ENCODE measurements at places on chromosomes 11 and 22.
A peak's percentile ranks its signal among the peaks of the same experiment; 100 is the strongest.

DNA sequence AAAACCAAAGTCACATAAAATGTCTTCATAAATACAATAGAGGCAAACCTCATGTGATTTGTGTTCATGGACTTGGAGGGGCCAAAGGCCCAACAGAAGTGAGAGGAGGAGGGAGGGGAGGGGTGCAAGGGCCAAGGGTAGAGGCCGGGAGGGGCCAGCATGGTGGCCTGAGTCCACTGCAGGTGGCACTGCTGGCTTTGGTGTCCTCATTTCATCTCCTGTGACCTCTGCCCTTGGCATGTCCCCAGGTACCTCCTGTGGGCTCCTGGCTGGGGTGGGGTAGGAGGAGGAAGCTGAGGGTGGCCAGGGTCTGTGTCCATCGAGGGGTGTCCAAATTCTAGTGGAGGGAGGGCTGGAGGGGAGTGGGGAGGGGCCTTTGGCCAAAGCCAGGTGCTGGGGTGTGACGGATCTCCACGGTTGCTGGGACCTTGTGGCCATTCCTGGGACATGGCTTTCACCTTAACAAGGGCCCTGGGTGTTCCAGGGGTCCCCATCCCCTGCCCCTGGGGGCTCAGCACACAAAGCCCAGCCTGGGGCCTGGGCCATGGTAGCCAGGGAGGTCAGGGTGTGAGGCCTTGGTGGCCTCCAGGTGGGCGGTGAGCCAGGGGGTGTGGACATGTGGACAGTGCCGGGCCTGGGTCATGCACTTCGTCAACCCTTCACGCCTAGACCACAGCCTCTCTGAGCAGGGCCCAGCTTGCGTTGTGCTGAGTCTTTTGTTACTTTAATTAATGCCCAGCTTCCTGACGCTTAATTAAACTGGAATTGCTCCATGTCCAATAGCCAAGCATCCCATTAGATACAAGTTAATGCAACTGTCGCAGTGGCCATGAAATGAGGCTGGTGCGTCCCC, 20.7 kb upstream of the CCDC188 start:
- DNase-seq: no peak

GRCh38 chr11:98545544-98546175, 475.1 kb upstream of the CNTN5 start:
- DNase-seq: no peak

DNA sequence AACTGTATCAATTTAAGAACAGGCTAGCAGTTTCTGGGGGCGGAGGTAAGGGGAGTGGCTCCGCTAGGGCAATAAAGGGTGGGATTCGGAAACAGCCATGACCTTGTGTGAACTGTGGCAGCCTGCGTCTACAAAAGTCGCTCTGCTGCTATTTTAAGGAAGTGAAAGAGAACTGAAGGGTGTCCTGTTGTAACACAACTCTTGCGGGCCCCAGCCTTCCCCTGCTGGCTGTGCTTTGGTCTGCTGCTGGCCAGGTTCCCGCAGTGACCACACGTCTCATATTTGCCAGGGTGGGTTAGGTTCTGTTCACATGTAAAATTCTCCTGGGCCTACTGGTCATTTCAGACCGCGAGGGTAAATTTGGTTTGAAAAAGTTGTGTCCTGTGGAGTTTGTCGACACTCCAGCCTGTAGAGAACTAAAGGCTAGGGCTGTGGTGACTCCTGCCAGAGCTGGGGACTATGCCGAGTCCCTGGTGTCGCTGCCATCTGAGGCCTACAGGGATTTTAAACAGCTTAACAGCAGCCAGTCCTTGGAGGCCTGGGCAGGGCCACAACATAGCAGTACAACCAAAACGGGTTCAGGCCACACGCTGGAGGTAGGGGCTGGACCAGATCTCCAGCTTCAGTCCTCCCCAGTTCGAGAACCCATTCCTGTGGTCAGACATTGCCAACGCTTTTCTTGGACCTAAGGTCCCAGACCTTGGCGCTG, 1.1 kb upstream of the PPFIBP2 start:
- DNase-seq: no peak

DNA sequence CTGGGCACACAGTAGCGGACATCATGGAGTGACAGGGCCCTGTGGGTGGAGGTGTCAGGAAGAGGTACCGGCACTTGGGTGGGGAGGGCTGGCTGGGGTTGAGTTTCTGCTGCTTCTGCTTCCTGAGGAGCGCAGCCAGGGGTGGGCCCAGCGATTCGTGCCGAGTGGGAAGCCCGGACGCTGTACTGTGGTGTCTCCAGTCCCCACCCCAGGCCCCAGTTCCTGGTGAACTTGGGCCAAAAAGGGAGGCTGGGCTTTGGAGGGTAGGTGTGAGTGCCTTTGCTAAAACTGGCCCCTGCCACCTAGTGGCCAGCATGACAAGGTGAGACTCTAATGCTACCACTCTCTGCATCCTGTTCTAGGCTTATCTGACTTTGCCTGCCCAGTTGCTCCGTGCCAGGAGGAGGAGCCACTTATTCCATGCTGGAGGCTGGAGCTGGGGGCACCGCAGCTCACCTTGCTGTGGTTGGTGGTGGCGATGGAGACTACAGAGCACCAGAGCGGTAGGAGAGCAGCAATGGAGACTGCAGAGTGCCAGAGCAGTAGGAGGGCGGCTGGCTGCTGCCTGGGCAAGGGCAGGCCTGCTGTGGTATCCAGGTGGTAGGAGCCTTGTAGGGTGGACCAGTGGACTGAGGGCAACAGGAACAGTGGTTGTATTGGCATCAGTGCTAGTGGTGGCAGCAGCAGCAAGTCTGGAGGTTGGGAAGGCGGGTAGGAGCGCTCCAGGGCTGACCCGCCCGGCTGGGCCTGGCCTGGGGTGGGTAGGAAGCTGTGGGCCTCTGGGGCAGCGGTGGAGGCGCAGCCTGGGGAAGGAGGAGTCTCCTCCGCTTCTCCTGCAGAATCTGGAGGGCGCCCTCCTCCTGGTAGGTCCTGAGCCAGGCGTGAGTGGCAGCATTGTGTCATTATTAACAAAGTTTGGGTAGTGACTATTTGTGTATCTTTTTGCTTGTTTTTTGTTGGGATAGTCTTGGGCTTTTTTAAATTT, 2.2 kb upstream of the RFPL2 start:
- no peak for DNase-seq

DNA sequence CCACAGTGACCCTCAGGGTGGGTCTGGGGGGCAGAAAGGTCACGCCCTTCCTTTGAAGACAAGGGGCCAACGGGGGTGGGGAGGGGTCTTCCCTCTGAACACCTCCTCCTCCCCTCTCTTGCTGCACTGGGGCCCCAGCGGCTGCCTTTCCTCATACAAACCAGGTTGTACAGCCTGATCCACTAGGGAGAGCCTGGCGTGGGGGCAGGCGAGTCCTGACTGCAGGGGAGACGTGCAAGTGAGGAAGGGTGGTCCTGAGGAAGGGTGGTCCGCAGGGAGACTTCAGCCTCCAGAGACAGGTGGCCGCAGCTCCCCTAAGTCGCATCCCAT, 43.6 kb upstream of the LINC01488 start:
- DNase-seq: no peak

DNA sequence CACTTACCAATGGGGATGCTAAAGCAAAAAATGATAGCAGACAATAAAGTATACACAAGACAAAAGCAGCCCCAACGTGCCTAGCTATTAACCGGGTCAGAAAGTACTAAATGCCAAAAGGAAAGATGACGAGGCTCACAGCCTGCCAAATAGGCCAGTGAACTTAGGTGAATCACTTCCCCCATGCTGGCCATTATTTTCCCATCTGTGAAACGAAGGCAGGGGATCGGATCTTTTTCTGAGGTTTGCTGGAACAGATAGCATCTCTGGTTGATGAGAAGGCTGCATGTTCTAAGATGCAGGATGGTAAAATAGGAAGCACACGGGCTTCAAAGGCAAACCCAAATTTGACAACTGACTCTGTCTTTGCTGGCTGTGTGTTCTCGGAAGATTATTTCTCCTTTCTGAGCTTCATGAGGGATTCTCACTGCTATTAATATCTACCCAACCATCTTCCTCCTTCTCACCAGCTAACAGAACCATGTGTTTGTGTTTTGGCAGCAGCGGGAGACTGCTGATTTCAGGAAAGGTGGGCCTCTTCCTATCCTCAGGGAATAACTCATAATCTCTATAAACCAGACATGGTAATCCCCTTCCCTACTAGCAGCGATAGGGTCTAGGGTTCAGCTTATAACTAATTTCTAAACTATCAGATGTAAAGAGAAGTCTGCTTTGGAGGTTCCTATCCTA, 390.7 kb downstream of the LARGE1 start:
- DNase-seq: no peak

GRCh38 chr22:32477596-32477995, 3.0 kb downstream of the FBXO7 start:
- DNase-seq: no peak

DNA sequence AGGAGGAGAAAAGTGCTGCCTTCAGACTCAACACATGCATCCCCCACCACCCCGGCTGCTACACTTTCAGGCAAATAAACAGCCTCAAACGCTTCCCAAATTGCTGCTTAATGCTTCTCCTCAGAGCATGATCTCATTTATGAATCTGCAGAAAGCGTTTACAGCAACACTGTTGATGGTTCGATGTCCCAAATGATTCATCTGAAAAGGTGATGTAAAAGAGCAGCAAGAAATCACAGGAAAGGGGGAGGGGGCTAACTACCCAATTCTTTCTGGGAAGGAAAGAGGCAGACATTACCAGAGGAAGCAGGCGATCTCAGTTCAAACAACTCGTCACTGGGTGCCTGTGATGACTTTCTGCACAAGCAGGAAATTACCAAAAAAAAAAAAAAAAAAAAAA, 119.6 kb downstream of the TENM4 start:
- DNase-seq: no peak

- no peak for DNase-seq
Observed at GRCh38 chr11:72764503-72764902, 12.3 kb upstream of the ARAP1 start.

- DNase-seq: no peak
Observed at GRCh38 chr22:26573026-26573662, 16.8 kb downstream of the TPST2 start.

DNA sequence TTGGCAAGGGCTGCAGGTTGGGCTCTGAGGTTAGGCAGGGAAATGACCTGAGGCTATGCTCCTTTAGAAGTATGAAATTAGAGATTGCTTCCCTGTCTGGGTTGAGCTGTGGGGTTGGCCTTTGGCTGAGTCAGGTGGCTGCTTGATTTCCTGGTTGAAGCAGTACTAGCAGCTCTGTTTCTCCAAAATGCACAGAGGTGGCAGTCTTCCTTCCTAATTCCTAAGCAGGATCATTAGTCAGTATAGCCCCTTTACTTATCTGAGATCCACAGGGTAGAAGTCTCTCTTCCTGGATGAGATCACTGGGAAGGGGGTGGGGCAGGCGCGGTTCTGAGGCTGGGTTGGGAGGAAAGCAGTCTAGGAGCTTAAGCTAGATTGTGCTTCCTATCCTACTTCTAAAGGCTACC, 1917.5 kb downstream of the LRRC4C start:
- no peak for DNase-seq

GRCh38 chr11:106601684-106602297, 416.5 kb downstream of the GUCY1A2 start:
- no peak for DNase-seq

DNA sequence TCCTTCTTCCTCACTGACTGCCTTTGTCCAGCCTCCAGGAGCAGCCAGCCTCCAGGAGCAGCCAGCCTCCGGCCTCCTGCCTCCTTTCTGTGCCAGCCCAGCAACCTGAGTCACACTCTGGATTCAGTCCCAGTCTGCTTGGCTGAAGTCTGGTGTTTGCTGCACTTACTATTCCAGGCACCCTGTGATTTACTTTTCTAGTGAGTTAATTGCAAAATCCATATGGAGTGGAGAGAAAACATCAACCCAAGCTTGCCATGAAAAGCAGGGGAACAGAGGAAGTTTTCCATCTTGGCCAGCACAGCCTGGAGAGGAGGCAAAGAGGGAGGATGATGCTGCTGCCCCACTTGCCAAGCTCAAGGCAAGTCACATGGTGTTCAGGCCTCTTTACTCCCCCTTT, 400.5 kb downstream of the TENM4 start:
- DNase-seq: no peak

DNA sequence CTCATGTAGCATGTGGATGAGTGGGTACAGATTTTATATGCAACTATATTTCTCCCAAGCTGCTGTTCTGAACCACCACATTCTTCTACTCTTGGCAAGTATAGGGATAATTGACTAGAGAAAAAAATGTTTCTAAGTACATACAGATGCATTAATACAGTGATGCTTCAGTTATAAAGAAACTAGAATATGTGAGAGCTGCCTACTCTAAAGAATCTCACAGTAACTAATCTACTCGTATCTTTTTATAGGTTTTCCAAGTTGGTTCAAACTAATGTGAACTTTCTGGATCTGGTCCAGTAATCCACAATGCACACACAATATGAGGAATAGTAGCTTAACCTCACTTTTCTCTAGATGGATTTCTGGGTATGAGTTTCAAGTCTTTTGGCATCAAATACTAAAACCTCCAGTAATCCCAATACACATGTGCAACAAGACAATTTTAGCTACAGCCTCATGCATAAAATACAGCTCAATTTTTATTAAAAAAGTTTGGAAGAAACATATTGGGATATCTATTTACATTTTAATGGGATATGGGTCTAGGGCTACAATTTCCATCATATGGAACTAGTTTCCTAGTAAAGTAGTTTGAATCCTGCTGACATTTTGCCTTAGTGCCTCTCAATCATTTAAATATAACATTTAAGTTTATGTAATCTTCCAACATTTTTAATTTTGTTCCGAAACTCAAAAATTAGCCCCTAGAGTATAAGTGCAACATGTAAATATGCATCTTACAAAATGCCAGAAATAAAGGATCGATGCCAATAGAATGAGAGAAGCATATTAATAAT, 2209.7 kb downstream of the LRRC4C start:
- no peak for DNase-seq

DNA sequence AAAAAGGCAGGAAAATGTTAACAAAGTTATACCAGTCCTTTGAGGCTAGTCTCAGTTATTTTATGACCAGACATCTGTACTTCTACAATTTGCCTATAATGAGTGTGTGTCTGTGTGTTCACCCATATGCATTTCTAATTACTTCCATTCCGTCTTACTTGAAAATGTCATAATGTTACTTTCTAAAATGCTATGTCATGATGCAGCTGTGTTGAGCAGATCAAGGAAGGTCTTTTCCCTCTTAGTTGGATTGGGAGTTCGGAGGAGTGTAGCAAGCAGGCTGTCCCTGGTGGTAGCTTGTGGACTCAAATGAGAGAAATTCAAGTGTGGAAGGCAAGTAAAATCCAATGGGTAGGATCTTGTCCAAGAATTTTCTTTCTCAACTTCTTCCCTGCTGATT, 3.0 kb downstream of the SNX19 start:
- DNase-seq: no peak

GRCh38 chr11:13207665-13208594, 69.7 kb upstream of the BMAL1 start:
- peak; percentile 42 for DNase-seq

GRCh38 chr11:59179121-59179520, 7.2 kb downstream of the DTX4 start:
- DNase-seq: no peak

- no peak for DNase-seq
Observed at GRCh38 chr22:46501701-46502100, 35.7 kb downstream of the CELSR1 start.
